HTR-8/SVneo (cell line): ENCODE measurements at places on chromosomes 13 and 19.

DNA sequence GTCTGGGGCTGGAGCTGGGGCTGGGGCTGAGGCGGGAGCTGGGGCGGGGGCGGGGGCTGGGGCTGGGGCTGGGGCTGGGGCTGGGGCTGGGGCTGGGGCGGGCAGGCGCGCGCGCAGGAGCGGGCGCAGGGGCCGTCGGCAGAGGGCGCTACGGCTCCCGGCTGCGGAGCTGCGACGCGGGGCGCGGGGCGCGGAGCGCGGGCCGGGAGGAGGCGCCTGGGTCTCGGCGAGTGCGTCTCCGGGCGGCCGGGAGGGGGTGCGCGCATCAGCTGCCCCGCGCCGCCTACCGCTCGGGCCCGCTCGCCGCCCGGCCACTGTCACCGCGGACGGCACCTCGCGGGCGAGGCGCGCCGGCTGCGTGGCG, 422 bp upstream of the MTUS2 start:
- DNase-seq = no peak

- no peak for DNase-seq
Observed at GRCh38 chr19:12777217-12778016, 2.1 kb upstream of the HOOK2 start.

- DNase-seq = no peak
Observed at GRCh38 chr13:44153496-44153895, 220.1 kb upstream of the SERP2 start.

DNA sequence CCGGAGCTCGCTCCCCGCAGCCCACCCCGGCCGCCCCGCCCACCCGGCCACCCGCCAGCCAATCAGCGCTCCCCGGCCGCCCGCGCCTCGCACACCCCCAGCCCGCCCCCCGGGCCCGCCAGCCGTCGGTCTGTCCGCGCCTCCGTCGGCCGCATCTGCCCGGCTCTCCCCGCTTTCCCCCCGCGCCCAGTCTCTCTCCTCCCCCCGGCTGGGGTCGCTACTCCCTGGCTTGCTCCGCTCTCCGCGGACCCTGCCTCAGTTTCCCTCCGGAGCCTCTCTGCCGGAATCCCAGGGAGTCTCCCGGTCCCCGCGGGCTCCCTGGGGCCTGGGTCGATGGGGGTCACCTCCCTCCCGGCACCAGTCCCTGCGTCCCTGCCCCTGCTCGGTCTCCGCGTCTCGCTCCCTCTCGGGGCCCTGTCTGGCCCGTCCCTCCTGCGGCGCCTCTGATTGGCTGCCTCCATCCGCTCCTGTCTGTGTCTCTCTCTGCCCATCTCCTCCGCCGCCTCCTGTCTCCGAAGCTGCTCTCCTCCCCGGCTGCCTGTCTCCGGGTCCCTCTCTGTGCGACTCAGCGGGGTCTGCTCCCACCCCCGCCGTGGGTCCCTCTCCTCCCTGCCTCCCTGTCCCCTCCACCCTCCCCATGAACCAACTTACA, 484 bp downstream of the IL11 start:
- peak; percentile 83 for DNase-seq

DNA sequence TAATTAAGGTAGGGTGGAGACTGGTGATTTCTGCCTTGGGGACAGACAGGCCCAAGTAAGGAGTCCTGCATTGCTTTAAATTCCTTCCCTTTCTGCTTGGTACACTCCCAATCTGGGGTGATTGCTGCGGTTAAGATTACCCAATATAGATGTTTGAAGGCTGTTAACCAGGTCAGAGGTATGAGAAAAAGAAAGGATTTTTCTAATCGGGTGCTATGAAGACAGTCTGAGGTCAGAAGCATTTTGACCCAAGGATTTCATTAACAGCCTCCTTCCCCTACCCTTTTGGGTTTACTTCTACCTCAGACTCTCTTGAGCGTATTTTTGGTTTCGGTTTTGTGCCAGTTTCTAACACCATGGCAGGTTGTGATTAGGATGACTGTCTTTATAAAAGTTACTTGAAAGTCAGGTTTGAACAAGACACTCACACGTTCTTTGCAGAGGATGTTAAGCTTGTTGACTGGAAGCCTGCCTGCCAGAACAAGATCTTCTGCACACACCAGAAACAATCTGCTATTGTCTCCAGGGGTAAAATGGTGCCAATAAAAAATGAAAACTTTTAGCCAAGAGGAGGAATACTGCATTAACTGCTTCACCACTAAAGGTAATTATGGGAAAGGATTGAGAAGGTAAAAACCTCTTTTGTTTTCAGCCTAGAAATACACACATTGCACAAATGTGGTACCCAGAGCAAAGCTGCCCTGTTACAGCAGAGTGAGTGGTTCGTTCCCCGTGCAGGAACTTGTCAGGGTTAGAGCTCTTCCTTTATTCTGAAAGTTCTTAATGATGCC, 108.8 kb downstream of the NDFIP2 start:
- DNase-seq = no peak

- DNase-seq = no peak
Observed at GRCh38 chr19:2408247-2408646, 19.1 kb downstream of the TIMM13 start.

- DNase-seq = no peak
Observed at GRCh38 chr13:93724187-93724586, 497.6 kb downstream of the GPC6 start.

- DNase-seq = no peak
Observed at GRCh38 chr13:90615767-90616166, 731.7 kb upstream of the MIR17HG start.

GRCh38 chr19:30886222-30886621, 463.0 kb downstream of the TSHZ3 start:
- no peak for DNase-seq

- DNase-seq = no peak
Observed at GRCh38 chr13:110965038-110965754, 50.3 kb upstream of the ANKRD10 start.

DNA sequence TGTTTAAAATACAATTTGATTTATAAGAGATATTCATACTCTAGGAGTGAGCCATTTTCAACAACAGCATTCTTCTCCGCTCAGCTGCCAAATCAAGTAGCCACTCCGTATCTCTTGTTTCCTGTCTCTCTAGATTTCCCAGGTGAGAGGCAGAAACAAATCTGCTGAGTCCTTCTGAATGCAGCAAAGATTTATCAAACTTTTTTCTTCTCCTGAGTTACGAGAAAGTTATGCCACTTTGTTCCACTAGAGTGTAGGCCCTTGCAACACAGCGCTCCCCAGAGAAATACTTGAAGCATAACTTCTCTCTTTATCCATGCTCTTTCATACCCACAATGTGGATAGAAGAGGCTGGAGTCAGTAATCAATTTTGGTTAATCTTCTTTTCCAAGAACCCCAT, 1960.8 kb downstream of the OLFM4 start:
- no peak for DNase-seq

- no peak for DNase-seq
Observed at GRCh38 chr13:100580045-100580444, 8.5 kb downstream of the GGACT start.

GRCh38 chr13:29522044-29522685, 73.3 kb downstream of the SLC7A1 start:
- no peak for DNase-seq

- DNase-seq = peak; percentile 57
Observed at GRCh38 chr19:7681340-7682174, 924 bp downstream of the TRAPPC5 start.

DNA sequence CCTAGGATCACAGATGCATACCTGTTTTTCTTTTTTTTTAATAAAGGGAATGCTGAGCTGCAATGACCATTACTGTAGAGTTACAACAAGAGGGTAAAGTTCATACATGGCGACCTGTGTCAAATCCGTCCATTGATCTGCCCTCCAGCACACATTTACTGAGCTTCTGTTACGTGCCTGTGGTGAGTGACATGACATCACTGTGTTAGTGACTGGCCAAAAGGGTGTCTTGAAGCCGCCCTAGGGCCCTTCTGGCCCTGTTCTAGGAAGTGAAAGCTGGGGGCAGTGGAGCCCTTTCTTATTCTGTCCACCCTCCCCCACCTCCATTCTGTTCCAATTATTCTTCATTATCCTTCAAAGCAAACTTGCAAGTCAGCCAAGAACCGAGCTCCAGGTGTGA, 66.3 kb downstream of the ZIC5 start:
- no peak for DNase-seq

- DNase-seq = peak; percentile 31
Observed at GRCh38 chr13:73060251-73061160, 1.7 kb downstream of the KLF5 start.

- DNase-seq = no peak
Observed at GRCh38 chr13:72469906-72470305, 257.5 kb downstream of the MZT1 start.

DNA sequence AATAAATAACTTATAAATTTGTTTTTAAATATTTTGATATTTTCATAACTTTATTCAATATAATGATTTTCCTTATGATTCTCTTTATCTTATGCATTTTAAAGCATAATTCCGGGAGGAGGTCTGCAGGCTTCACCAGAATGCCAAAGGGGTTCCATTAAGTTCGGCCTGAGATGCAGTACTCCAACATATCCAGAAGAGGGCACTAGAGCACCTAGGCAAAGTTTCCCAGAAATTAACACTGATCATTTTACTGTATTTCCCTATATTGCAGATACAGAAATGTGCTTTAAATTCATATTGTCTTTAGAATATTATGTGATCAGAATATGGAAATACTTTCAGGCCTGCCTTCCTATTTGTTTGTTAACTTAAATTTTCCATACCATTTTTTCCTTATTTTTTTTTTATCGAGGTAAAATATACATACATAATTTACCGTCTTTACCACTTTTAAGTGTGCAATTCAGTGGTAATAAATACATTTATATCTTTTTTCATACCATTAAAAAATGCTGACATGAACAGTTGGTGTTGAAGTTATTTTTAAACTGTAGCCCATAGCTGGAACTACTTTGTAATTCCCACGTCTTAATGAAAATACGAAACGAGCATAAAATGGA, 58.9 kb upstream of the TM9SF2 start:
- DNase-seq = peak; percentile 32
